ENCODE measurements at places on chromosomes 16 and 17.

- H3K4me3 ChIP-seq, result no peak overlapping the region
- no peak for DNase-seq
- no peaks in the 10 kb centered on the region for H3K36me3 ChIP-seq
Observed at GRCh38 chr16:31409433-31409832, 16.3 kb downstream of the ITGAD start.

DNA sequence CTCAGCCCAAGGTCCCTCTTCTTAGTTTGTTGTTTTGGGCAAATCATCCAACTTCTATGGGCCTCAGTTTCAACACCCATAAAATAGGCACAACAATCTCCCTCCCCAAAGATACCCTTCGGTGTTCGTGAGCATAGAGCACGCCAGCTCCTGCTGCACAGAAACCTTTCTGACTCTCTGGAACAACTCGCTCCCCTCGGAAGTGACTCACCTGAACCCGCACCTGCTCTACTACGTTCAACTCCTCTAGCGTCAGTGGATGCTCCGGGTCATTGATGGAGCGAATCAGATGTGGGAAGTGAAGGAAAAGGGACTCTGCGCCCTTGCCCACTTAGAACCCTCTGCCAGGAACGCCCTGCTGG is 445 bp downstream of the CIAO2B start:
- H3K27ac ChIP-seq, result peak overlapping the region; percentile 93
- H3K36me3 ChIP-seq, result peaks cover 4% of the 10 kb centered on the region
- H3K27me3 ChIP-seq, result no peaks in the 10 kb centered on the region
- H3K4me1 ChIP-seq, result peaks cover 40% of the 10 kb centered on the region
- DNase-seq, result no peak

DNA sequence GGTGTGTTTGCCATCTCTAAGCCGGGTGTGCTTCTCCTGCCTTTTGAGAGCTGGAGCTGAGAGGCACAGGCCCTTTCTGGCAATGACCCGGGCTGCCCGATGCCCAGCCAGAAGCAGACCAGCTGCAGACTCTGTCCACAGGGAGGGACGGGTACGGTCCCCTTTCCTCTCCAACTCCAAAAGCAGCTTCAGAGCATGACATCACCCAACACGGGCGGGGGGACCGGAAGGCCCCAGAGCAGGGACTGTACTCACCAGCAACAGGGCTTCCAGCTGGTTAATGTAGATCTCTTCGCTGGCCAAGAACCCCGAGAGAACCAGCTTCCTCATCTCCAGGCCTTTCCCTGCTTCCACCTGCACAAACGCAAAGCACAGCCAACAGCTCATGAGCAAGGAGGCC is 79.4 kb downstream of the ABR start:
- peaks cover 21% of the 10 kb centered on the region for H3K36me3 ChIP-seq
- no peak overlapping the region for H3K4me3 ChIP-seq
- H3K4me1 ChIP-seq, result no peaks in the 10 kb centered on the region

- H3K4me1 ChIP-seq, result no peaks in the 10 kb centered on the region
- H3K4me3 ChIP-seq, result no peak overlapping the region
- peak; percentile 25 for DNase-seq
- no peak overlapping the region for H3K27ac ChIP-seq
- H3K27me3 ChIP-seq, result peaks cover 18% of the 10 kb centered on the region
Observed at GRCh38 chr17:6366221-6366666, 68.7 kb downstream of the AIPL1 start.

DNA sequence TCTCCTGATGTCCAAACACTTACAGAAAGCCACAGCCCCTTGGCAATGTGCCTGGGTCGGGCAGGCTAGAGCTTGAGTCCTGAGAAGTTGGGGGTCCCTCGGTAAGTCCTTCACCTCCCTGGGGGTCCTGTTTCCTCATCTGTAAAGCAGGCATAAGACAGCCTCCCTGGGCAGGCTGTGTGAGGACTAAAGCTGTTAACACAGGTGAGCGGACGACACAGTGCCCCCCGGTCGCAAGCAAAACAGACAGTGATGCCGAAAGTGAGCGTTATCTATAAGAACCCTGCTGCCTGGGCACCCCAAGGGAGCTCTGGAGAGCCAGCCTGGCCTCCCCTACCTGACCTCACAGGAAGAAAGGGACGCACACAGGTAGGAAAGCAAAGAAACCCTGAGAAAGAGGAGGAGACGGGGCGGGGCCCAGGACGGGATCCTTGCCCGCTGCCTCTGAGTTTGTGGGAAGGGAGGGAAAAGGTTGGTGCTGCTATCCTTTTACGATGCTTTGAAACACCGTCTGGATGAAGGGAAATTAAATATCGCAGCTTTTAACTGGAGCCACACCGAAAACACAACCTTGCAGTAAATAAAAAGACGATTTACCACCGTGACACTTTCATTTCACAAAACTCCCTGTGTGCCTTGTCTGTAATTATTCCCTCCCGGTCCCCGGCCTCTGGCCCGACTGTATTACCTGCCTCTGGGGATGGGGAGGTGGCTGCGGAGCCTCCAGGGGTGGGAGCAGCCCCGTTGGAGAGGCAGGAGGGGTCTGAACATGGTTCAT is 67.1 kb downstream of the ENGASE start:
- H3K27me3 ChIP-seq, result peaks cover 8% of the 10 kb centered on the region
- no peak overlapping the region for H3K4me3 ChIP-seq
- DNase-seq, result no peak
- no peak overlapping the region for H3K27ac ChIP-seq

GRCh38 chr17:78951967-78952551 is 26.9 kb upstream of the TIMP2 start:
- H3K27ac ChIP-seq, result peak overlapping the region; percentile 93
- DNase-seq, result no peak
- H3K4me1 ChIP-seq, result peaks cover 33% of the 10 kb centered on the region
- no peaks in the 10 kb centered on the region for H3K36me3 ChIP-seq
- no peaks in the 10 kb centered on the region for H3K27me3 ChIP-seq
- H3K4me3 ChIP-seq, result no peak overlapping the region

GRCh38 chr17:30379903-30380381 is 1.2 kb downstream of the CPD start:
- peaks cover 51% of the 10 kb centered on the region for H3K4me1 ChIP-seq
- DNase-seq, result no peak
- peaks cover 2% of the 10 kb centered on the region for H3K36me3 ChIP-seq

DNA sequence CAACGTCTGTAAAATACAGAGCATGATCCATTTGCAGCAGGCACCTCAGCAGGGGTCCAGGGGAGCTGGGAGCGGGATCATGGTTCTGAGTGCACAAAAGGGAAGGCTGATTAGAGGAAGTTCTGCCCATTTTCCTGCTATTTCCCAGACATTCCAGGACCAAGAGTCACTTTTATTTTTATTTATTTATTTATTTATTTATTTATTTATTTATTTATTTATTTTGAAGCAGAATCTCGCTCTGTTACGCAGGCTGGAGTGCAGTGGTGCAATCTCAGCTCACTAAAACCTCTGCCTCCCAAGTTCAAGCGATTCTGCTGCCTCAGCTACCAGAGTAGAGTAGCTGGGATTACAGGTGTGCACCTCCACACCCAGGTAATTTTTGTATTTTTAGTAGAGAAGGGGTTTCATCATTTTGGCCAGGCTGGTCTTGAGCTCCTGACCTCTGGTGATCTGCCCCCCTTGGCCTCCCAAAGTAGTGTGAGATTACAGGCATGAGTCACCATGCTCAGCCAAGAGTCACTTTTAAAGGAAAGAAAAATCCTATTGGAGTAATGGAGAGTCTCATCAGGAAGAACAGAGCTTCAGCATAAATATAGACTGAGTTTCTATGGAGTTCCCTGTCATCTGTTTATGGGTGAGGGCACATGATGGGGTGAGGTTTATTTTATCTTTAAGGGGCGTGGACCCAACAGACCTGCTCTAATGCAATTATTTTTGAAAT is 355.2 kb downstream of the HAPSTR1 start:
- no peaks in the 10 kb centered on the region for H3K27me3 ChIP-seq
- H3K27ac ChIP-seq, result no peak overlapping the region
- no peaks in the 10 kb centered on the region for H3K36me3 ChIP-seq
- H3K4me1 ChIP-seq, result no peaks in the 10 kb centered on the region
- DNase-seq, result no peak

DNA sequence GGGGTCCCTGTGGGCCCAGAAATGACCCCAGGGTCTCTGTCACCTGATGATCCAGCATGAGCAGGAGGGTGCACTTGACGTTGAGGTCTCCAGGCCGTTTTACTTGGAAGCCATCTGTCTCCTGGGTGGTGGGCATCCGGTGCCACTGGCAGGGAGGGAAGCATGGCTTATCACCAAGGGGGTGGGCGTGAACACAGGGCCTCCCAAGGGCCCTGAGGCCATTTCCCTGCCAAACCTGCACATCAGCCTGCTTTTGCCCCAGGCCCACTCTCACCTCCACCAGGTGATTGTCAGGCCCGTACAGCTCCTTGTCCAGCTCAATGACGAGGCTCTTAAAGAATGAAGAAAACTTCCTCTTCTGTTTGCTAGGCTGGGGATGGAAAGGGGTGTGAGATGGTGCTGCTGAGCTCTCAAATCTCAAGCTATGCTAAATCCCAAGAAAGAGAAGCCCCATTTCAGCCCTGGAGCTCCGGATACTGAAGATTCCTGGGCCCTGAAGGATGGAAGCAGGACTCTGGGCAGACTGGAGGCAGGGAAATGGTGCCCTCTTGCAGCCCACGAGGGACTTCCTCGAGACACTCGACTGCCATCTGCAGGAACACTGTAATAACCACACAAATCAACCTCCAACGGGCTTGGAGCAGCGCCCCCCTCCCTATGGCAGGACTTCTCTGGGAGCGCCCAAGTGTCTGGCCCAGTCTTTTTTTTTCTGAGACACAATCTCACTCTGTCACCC is 7.1 kb upstream of the FTSJ3 start:
- no peak for DNase-seq
- peak overlapping the region; percentile 62 for H3K27ac ChIP-seq
- H3K36me3 ChIP-seq, result peaks cover 49% of the 10 kb centered on the region
- no peak overlapping the region for H3K4me3 ChIP-seq
- peaks cover 15% of the 10 kb centered on the region for H3K4me1 ChIP-seq

DNA sequence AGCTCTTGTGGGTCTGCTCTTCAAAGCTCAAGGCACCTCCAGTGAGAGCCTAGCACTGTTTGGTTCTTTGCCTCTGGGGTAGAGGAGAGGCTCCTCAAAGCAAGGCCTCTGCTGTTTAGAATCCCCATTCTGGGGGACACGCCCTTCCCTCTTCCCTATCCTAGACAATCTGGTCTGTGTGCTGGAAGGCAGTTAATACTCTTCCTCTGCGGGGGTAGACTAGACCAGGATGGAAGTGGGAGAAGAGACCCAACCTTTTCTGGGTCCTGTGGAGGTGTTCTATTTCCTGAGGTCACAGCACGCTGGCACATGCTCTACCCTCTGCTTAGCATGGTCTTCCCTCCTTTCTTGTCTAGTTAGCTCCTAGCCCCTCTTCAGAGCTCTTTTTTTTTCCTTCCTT is 7.7 kb downstream of the ERAL1 start:
- H3K27me3 ChIP-seq, result no peaks in the 10 kb centered on the region
- peaks cover 17% of the 10 kb centered on the region for H3K36me3 ChIP-seq
- H3K4me3 ChIP-seq, result no peak overlapping the region
- H3K4me1 ChIP-seq, result peaks cover 9% of the 10 kb centered on the region
- no peak for DNase-seq

DNA sequence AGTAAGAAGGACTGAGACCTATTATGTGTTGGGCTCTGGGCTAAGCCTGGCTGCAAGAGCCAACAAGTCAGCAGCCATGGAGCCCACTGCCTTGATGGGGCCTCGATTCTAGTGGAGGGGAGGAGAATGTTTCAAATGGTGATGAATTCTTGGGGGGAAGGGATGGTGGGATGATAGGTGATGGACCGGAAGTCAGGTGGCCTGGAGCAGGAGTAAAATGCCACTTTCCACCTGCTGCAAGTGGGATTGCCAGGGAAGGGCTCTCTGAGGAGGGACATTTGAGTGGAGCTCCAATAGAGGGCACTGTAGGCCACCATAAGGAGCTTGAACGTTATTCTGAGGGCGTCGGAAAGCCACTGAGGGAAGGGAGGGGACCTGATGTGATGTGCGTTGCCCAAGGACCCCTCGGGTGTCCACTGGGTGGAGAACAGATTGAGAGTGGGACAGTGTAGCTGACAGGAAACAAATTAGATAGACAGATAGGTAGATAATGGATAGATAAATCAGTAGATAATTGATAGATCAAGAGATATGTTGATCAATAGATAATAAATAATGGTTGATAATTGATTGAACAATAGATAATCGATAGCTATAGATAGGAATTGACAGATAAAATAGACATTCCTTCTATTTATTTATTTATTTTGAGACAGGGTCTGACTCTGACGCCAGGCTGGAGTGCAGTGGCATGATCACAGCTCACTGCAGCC is 18.2 kb upstream of the NXPH3 start:
- peaks cover 22% of the 10 kb centered on the region for H3K27me3 ChIP-seq
- DNase-seq, result no peak
- H3K27ac ChIP-seq, result no peak overlapping the region
- H3K4me3 ChIP-seq, result no peak overlapping the region

Data from osteocyte (in vitro differentiated cells).